ENCODE measurements at places on chromosomes 16 and 17. TPM values are rescaled to one million over a fixed set of nuclear protein-coding genes. Genes with fewer than 3 reads are reported as not detected.

TBC1D3D gene
- not detected for total RNA-seq

ARHGDIG gene
- 6.8 TPM for total RNA-seq

GRCh38 chr16:66416939-66417700 lies 10.0 kb upstream of the BEAN1 start:
- H3K36me3 ChIP-seq: no peaks in the 10 kb centered on the region
- DNase-seq: no peak
- no peaks in the 10 kb centered on the region for H3K27me3 ChIP-seq
- H3K4me1 ChIP-seq: no peaks in the 10 kb centered on the region
- H3K27ac ChIP-seq: no peak overlapping the region

DNA sequence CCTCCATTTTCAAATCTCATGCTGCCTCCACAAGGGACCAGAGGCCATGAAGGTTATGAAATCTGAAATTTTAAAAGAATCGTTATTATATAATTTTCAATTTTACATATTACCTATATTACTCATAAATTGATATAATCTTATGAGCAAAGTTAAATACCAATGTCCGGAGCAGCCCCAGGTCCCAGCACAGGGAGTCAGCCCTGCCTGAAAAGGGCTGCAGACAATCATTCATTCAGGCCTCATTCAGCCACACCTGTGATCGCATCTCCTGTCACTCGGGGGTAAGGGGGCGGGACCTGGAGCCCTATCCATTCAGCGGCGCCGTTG lies 172.5 kb downstream of the AHSP start:
- peaks cover 17% of the 10 kb centered on the region for H3K36me3 ChIP-seq
- peak overlapping the region; percentile 84 for H3K4me3 ChIP-seq
- peaks cover 13% of the 10 kb centered on the region for H3K4me1 ChIP-seq

NOXO1 gene
- total RNA-seq: 0.30 TPM

- no peaks in the 10 kb centered on the region for H3K27me3 ChIP-seq
- no peak for DNase-seq
- H3K4me3 ChIP-seq: no peak overlapping the region
- no peaks in the 10 kb centered on the region for H3K4me1 ChIP-seq
- H3K36me3 ChIP-seq: no peaks in the 10 kb centered on the region
Measured at GRCh38 chr17:40903129-40903847, 18.2 kb upstream of the KRT20 start.

DNA sequence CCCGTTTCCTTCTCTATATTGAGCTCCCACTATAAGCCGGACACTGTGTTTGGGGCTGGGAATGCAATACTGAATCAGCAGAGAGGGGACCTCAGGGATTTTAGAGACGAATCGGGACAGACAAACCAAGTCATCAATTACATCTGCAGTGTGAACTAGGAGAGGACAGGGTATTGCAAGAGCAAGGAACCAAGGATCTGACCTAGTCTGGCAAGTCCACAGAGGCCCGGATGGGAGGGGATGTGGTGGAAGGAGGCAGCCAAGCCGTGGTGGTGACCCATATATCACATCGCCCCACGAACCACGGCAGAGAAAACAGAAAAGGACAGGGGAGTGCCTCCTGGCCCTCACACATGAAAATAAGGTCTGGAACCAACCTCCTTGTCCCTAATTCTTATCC lies 28.1 kb upstream of the NXPH3 start:
- no peak for DNase-seq
- no peak overlapping the region for H3K27ac ChIP-seq
- H3K27me3 ChIP-seq: no peaks in the 10 kb centered on the region
- H3K4me1 ChIP-seq: peaks cover 7% of the 10 kb centered on the region
- no peak overlapping the region for H3K4me3 ChIP-seq
- no peaks in the 10 kb centered on the region for H3K36me3 ChIP-seq

MYCBPAP gene
- 0.16 TPM for total RNA-seq

- H3K36me3 ChIP-seq: no peaks in the 10 kb centered on the region
- H3K27ac ChIP-seq: no peak overlapping the region
- H3K27me3 ChIP-seq: no peaks in the 10 kb centered on the region
- H3K4me1 ChIP-seq: no peaks in the 10 kb centered on the region
- no peak overlapping the region for H3K4me3 ChIP-seq
- no peak for DNase-seq
Measured at GRCh38 chr17:10631048-10631700, 25.9 kb downstream of the MYH3 start.

Measured in right atrium auricular region (tissue), 2 donors.